OCI-LY7 (cell line): ENCODE measurements at places on chromosomes 1 and 21.

DNA sequence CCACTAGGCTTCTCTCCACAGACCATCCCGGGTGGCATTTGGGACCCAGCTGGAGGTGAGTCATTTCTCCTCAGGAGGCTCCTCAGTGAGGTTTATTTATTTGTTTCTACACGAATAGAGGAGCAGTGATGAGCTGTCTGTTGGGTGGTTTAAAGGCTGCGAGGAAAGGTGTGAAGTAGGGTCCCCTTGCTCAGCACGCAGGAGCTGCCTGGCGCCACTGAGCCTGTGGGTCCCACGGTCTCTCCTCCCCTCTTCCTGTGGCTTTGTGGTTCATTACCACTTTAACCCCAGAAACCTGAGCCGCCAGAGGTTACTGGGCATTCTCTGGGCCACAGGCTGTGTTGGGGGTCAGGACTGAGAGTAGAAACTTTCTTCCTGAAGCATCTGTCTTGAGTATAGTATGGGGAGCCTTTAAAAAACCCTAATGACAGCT lies 39.9 kb downstream of the IL6R start:
- no peak for DNase-seq

DNA sequence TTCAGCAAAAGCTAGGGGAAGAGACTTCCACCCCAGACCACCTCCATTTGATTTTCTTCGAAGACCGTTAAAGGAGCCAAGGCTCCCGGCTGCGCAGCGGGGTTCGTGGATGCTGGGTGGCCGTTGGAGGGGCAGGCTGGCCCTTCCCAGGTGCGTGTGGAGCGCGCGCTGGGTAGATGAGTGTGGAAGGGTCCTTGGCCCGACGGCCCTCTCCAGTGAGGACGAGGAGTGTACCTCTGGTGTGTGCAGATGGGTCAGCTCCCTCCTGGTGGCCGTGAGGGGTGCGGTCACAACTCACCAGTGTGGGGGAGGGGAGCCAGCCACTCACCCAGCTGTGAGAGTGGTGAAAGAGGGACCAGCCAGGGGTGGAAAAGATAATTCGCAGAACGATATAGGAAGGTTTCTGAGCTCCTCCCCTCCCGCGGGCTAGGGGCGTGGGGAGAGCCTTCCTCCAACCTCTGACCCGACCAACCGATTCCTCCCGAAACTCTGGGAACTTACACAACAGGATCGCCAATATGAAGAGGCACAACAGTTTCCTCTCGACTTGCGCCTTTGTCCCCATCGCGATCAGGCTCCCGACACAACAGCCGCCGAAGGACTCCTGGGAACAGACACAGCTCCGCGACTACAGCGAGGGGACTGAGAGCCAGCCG lies at the start of gene F11R:
Gene F11R (minus strand): TSS at position 644 of the 656 bp plus-strand sequence. CDS start 79 bp downstream, at position 565.
- no peak for DNase-seq

DNA sequence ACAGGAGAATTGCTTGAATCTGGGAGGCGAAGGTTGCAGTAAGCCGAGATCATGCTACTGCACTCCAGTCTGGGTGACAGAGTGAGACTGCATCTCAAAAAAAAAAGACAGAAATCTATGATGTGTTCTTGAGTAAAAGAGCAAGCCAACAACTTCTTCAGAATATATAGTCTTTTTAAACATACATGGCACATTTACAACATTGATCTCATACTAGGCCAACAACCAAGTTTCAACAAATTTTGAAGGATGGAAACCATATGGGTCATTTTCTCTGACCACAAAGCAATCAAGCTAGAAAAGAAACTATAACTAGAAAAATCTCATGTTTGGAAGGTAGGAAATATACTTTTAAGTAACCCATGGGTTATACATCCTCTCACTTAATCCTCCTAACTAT lies 38.3 kb downstream of the PAFAH2 start:
- DNase-seq = no peak

DNA sequence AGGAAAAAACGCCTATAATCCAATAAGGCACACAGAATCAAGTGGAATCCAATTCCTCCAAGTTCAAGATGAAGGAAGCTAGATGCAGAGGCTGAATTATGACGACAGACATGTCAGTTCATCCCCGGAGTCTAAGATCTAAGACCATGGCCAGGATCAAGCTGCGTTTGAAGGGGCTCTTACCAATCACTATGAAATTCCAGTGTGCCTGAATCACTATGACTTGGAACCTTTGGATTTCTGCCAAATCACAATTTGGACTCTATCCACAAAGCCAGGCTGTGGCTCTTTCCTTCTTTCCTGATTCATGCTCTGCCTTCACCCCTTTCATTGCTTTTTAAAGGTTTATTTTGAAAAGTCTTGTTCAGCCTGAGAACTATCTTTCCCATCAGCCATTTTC lies 17.1 kb downstream of the OLIG2 start:
- no peak for DNase-seq
